ENCODE measurements at places on chromosomes 2 and 18.

DNA sequence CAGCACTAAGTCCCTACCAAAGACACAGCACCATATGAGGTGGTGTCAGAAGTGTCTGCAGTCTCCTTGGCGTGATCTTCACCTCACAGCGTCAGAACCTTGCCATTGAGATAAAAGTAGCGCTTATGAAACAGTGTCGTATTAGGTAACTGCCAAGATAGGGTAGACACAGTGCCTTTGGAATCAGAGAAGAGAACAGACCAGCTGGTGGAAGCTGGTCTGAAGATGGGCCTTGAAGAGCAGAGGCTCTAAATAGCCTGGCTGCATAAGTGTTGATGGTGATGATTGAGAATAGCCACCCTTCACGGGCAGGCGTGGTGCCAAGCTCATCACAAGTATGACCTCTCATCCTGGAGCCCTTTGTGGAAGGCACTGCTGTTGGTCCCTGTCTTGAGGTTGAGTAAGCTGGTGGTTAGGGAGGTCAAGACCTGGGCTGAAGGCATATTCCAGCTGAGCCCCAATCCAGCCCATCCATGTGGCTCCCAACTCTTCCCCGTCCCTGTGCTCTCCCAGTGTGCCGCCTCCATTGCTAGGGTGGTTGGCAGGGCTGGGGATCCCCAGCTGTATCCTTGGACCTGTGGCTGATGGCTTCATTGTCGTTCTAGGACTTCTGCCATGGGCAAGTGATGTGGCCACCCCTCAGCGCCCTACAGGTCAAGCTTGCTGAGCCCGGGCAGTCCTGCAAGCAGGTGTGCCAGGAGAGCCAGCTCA is 187.4 kb downstream of the MGAT5 start:
- DNase-seq = no peak

GRCh38 chr2:122263746-122264145 is 508.3 kb downstream of the TSN start:
- no peak for DNase-seq

- DNase-seq = no peak
These were observed 139.7 kb downstream of the B3GNT2 start for GRCh38 chr2:62335612-62336011.

- no peak for DNase-seq
These were observed 115.8 kb downstream of the TTC27 start for GRCh38 chr2:32743480-32744236.

DNA sequence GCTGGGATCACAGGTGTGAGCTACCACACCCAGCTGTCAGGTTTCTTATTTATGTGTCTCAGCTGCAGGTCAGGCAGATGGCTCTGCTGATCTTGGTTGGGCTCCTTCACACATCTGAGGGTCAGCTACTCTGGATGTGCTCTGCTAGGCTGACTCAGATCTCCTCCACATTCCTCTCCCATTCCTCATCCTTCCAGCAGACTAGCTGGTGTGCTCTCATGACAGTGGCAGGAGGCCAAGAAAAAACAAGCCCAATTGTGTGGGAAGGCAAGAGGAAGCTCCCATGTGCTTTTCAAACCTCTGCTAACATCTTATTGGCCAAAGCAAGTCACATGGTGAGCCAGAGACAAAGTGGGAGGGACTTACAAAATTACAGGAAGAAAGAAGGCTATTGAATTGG is 11.7 kb upstream of the MSH6 start:
- DNase-seq = no peak

DNA sequence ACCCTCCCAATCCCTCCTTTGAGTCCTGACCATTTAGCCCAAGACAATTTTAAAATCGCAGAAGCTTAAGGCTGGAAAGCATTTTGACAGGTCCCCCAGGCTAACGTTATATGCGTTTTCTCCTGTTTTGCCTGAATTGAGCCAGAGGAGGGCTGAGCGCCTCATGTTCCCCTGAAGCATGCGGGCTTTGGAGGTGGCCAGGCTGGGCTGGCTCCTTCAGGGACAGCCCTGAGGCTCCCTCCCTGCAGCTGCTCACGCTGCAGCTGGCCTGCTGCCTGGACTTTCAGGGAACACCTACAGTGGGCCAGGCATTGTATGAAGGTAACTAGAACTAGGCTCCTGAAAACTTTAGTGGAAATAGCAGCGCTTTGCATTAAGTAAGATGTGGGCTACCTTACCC is 179.2 kb downstream of the ACKR3 start:
- DNase-seq = no peak

DNA sequence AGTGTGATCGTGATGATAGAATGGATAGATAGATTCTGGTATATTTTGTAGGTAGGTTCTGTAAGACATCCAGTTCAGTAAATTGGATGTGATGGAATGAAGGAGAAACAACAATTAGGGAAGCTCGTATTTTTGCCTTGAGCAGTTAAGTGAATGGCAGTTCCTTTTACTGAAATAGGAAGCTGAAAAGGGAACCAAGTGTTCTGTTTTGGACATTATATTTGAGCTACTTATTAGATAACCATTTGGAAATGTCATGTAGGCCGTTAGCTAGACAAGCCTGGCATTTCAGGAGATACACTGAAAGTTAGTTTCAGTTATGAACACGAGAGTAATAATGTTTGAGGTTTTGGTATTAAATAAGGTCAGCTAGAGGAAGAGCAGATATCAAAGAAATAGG is 41.5 kb downstream of the MARCHF7 start:
- DNase-seq = no peak

DNA sequence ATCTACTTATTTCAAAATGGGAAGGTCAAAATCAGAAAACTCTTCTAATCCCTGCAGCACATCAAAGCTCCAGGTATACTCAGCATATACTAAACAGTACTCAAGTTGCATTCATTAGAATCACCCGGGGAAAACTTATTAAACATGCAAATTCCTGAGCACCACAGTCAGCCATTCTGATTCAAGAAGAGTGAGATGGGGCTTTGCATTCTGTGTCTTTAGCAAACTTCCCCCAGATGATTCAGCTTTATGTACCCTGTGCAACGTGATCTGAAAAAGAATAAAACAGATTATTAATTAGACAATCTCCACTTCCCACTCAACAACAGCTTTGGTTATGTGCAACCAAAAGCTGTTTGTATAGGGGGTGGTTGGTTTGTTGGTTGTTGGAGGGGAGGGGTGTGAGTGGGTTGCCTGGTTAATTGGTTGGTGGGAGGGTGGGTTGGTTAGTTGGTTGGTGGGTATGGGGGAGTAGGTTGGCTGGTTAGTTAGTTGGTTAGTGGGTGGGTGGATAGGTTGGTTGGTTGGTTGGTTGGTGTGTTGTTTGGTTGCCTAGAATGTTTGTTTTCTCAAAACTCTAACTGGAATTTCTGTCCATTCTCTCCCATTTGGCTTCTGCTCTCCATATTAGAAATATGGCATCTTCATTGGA is 112.5 kb upstream of the AGAP1 start:
- DNase-seq = no peak

- DNase-seq = no peak
These were observed 191.1 kb upstream of the ALKAL2 start for GRCh38 chr2:479031-479430.

DNA sequence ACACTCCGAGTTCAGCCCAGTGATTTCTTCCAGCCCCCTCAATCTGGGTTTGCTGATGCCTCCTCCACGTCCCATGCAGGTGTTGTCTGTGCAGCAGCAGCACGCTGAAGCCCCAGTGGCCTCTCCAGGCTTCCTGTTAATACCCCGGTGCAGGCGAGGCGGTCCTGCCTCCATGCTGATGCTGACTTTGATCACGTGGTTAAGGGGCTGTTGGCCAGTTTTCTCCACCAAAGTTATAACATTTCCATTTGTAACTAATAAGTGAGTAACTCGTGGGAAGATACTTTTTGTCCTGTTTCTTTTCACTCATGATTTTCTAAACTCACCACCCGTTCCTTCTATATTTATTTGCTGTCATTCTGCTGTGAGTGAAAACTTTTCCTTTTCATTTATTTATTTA is 42.5 kb upstream of the TMEM18 start:
- DNase-seq = no peak

- no peak for DNase-seq
These were observed 59.7 kb downstream of the POLE4 start for GRCh38 chr2:75018162-75018561.

GRCh38 chr2:26382564-26382963 is 19.2 kb upstream of the DRC1 start:
- no peak for DNase-seq

DNA sequence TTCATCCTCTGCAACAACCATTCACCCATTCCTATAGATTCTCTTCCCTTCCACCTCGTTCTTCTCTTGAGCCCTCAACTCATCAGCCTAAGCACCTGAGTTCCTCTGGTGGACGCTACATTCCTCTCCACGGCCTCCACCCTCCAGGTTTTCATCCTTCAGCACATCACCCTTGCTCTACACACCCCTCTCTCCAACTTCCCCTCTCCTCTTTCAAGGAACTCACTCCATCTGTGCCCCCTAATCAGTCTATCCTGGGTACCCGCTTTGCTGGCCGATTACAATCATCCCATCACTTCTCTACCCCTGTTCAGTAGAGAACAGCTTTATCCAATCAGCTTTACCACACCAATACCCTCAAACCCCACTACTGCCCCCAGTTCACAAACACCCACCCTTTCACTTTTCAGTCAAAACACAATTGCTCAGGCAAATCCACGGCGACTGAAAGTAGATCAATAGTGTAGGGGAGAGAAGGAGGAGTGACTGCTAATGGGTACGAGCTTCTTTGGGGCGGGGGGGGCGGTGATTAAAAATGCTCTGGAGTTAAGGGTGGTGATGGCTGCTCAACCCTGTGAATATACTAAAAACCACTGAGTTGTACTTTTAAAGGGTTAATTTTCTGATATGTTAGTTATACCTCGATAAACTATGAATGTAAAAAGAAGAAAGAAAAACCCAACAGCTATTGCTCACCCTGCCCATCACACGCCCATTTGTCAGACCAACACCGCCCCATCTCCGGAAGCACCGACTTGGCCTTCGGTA is 857 bp downstream of the DYM start:
- DNase-seq = no peak

- DNase-seq = no peak
These were observed 296.2 kb upstream of the NRP2 start for GRCh38 chr2:205386109-205386508.

GRCh38 chr2:228875152-228875900 is 395.8 kb downstream of the PID1 start:
- DNase-seq = no peak

GRCh38 chr2:229044581-229044980 is 226.5 kb downstream of the PID1 start:
- DNase-seq = no peak

DNA sequence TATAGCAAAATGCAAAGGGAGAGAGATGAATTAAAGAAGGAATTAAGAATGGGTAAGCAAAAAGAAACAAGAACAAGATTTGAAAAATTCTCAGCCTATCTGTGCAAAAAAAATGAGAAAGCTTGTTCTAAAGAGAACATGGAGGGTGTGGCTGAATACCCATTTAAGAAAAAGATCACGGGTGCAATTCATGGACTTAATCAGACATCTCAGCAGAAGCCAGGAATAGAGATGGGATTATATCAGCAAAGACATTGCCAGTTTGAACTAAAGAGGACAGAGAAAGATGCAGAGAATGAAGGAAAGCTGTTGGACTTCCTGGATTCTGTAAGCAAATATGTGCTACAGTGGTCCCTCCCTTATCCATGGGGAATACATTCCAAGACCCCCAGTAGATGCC is 115.6 kb downstream of the RTTN start:
- DNase-seq = no peak

DNA sequence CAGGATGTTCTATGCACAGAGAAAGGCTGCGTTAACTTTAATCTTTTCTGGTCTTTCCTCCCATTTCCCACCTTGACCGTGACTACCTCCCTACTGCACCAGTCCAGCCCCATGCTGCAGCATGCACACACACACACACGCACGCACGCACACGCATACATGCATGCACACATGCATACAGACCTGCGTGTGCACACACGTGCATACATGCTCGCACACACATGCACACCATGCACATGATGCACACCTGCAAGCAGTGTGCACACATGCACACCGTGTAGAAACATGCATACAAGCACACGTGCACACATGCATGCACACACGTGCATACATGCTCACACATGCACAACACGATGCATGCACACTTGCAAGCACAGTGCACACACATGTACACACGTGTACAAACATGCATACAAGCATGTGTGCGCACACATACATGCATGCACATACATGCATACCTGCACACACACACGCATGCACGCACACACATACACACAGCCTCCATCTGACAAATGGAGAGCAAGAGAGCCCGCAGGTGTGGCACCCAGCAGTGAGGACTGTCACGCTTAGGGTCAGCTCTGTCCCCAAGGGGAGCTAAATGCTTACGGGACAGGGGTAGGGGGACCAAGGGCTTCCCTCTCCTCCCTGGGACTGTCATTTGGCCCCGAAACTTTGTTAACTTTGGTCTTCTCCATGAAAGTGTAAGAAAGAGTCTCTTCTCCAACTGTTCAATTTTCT is 18.2 kb downstream of the SNORC start:
- DNase-seq = no peak

DNA sequence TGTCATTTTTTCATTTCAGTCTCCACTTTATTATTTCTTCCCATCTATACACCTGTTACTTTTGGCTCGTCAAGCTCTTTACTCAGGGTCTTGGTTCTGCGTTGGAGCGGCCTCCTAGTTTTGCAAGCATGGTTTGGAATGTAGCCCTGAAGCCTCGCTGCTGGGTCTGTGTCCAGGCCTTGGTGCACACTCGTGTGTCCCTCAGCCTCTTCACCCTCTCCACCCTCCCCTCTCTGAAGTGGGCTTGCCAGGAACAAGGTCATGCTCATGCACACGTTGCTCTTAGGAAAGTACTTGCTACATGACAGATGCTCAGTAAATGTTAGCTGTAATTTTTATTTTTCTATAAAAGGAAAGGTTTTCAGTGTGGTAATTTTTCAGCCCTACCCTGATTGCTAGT is 147.0 kb downstream of the ATP9B start:
- no peak for DNase-seq

DNA sequence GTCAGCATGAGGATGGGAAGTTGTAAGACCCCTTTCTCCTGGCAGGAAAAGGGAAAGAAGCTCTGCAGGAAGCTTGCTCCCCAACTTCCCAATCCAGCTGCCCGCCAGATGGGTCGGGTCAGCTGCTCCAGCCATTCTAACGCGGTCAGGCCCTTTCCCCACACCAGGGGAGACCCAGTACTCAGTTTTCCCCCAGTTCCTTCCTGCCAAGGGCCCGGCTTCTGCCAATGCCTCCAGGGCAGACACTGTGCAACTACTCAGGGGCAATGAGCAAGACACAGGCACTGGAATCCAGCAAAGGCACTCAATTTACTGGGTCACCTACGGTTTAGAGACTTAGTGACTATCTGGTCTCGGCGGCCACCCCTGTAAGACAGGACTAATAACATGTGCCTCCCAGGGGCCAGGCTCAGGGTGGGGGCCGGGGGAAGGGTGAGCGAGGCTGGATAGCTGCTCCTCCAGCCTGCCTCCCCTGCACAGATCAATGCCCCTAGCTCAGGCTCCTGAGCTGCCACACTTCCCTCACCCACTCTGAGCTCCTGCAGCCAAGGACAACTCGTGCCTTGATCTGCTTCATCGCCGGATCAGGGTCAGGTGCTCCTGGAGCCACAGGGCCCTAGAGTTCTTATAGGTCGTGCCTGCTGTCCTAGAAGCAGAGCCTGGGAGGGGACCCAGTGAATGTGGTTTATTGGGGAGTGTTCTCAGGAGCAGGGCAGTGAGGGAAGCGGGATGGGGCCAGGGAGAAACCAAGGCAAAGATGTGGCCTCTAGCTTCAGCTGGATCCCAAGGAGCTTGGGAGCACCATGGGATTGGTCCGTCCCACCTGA is 171.1 kb downstream of the ZFP36L2 start:
- DNase-seq = no peak

Measured in endothelial cell (in vitro differentiated cells).